Anterior cingulate cortex (tissue), 58 donors: ENCODE measurements at places on chromosomes 7 and 10.

DNA sequence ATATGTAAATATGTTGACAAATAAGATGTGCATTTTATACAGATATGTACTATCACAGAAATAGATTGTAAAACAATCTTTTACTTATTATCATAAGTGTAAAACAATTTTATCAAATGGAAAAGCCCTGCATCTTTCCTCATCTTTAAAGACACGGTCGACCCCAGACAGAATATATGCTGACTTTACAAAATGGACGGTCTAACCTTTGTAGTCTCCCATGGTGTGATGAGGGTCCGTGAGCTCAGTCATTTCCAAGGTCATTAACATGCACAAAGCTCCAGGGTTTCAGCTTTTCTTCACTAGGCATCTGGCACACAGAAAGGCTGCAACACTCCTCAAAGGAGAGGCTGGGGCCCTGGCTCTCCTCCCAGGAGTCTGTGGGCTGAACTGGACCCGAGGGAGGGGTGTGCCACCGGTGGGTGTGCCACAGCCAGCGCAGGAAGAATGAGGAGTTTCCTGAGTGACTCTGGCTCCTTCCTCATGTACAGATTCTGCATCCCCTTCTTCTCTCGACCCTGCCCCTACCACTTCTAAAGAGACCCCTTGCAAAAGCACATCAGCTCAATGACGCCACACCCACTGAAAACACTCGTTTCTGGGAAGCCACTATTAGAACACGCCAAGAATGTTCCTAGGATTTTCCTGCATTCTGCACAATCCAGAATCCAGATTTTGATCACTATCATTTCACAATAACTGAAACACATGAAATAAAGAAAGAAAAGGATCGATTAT, 26.2 kb upstream of the ABLIM1 start:
- DNase-seq = no peak

- peak; percentile 16 for DNase-seq
Measured at GRCh38 chr10:14240253-14241189, 90.2 kb downstream of the FRMD4A start.

- DNase-seq = no peak
Measured at GRCh38 chr7:155295511-155295910, 2.2 kb upstream of the INSIG1 start.

DNA sequence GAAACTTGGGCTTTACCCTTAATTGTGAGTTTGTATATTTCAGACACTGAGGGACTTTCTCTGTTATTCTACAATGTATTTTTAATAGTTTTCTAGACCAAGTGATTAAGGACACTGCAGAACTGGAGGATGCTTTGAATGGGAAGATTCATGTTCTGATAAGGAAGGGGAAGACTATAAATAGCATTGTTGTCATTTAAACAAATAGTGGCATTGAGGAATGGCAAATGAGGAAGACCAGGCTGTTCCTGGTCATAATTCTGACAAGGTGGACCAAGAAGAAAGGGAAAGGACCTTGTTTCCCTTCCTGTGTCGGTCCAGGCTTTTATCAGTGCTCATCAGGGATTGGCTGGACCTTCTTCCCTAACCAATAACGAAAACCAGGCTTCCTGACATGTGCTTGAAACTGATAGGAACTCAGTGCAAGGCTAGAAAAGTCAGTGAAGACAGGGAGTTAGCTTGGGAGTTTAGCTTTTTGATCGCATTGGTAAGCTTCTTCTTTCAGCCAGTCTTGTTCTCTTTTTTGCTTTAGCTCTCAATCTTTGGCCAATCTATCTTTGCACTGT, 116.2 kb downstream of the ITGA8 start:
- no peak for DNase-seq

DNA sequence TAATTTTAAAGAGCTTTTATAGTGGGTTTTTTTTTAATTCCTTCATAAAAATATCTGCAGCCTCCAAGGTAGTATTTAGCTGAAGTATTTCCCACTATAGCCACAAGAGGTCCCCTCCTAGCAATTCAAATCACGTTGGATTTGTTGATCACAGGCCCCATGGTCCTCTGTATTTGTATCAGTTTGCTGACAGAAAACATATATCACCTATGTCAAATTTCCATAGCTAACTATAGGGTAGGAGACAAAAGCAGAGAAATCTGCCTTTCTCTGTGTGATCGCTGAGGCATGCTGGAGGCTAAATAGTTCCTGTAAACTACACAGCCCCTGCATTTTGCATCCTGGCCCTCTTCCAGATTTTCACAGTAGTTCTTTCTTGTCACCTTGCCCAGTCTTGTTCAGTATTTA, 1.7 kb upstream of the CTNNA3 start:
- no peak for DNase-seq

DNA sequence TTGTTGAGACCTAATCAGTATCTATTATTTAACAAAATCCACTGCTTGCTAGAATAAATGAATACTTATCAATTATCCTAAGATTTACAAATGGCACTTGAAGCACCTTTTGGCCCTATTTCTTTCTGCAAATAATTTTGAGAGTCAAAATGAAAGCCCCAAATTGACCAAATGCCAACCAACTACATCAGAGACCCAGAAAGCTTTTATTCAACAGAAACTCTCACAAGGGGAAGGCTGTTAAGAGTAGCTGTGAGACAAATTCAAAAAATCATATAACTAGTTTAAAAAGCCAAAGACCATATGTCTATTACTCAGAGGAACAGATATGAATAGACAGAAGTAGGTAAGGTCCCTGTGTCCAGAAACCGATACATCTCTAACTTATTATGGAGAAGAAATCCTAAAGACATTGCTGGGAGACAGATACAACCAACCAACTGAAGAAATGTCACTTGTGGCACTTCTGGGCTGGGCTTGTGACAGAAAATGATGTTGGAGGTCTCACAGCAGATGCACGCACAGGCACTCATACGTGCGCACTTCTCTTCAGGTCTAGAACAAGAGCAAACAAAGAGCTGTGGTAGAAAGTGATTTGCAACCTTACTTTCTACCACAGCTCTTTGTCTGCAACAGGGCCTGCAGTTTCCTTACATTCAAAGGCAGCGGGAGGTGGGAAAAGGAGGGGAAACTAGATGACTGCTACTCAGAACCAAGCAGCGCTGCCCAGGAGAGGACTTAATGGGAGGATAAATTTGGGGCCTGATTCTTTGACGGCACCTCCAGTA, 58.6 kb upstream of the KCNIP2 start:
- DNase-seq = no peak

GRCh38 chr7:127667017-127667670, 15.2 kb downstream of the SND1 start:
- no peak for DNase-seq

DNA sequence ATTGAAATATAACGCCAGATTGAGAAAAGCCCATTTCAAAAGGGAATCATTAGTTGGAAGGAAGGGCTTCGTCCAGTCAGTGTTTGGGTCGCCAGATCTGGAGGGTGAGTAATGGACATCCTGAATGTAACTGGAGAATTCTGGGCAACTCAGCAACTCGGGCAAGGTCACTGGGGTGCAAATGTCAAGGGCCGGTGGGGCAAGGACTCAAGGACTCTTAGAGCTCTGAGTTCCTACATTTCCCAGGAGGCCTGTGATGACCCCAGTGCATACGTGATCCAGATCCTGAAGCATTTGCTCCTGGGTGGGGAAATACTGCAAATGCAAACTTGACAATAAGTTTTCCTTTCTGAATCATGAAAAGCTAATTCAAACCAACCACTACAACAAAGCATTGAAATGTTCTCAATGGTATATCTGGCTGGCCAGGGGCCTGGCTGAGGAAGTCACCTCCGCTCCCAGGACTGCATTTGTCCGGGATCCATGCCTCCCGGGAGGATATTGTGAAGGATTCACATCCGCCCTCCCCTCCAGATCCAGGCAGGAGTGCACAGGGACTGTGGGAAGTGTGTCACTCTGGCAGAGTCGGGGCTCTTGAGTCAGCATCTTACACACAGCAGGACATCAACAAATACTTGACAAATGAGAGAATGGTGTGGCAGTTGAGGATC, 164.0 kb downstream of the FANK1 start:
- no peak for DNase-seq

- no peak for DNase-seq
Measured at GRCh38 chr10:43931308-43931930, 282.7 kb upstream of the ZNF32 start.

DNA sequence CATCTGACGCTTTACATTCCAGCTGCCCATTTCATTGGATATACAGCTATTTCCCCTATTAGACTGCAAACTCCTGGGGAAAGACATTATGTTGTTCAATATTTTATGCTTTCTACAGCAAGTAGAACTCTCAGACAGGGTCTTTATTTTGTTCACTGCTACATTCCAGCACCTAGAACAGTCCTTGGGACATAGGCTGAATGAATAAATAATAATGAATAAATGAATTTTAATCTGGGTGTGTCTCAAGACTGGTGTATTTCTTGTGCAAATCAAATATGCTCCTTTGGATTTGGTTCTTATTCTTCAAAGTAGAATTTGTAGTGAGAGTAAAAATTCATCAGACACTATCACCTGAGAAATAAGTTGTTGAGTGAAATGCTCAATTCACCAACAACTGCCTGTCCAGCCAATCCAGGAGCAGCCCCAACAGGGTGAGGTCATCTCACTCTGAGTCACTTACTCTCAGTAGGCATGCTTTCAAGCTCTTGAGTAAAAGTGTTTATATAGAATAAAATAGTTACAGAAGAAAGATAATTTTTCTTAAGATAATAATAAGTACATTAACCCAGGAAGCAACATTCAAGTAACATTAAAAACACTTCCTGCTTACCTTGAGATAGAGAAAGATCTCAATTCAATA, 287.5 kb upstream of the NPVF start:
- DNase-seq = no peak

DNA sequence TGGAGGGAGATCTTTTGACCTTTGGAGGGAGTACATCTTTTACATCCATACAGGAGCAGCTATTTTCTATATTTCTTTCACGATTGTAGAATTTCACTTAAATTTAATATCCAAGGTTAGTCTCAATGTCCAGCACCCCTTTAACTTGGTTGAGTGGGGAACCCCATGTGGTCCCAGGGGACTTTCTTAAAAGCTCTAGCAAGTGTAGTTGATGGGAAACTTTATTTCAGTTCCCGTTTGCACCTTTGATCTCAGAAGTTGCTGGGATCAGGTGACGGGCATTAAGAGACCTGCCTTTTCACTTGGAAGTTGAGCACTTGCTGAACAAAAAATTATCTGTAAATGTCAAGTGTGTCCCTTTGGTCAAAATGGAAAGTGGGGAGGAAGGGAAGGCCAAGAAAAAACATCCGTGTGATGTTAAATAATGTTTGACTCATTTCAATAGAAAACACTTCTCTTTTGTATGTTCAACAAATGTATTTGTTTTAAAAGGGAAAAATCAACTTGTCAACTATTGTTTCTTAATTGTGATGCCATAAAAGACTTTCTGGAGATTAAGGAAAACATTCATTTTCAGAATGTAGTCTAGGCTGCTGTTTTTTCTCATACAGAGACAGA, 370.1 kb upstream of the GALNT17 start:
- DNase-seq = no peak

- DNase-seq = no peak
Measured at GRCh38 chr10:43884501-43885105, 235.9 kb upstream of the ZNF32 start.

DNA sequence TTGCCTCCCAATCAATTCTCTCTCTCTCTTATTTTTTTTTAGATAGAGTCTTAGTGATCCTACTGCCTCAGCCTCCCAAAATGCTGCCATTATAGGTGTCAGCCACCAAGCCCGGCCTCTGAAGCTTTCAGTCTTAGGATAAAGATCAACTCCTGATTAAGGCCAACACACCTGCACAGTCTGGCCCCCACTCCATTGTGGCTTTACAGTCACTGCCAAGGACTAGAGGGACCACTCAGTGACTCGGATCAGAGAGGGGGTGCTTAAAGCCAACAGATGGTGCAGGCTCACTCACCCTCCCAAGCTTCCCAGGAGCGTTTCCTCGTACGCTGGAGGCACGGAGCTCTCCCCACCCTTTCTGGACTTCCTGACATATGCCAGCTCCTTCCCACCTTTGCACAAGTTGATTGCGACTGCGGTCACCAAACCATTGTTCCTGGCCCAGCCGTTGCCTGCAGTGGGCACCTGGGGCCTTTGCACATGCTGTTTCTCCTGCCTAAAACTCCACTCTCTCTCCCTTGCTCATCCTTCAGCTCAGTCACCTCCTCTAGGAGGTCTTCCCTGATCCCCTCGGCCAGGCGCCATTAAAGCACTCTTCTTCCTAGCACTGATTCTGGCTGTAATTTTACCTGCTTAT, 1.7 kb upstream of the CDH23 start:
- DNase-seq = no peak

DNA sequence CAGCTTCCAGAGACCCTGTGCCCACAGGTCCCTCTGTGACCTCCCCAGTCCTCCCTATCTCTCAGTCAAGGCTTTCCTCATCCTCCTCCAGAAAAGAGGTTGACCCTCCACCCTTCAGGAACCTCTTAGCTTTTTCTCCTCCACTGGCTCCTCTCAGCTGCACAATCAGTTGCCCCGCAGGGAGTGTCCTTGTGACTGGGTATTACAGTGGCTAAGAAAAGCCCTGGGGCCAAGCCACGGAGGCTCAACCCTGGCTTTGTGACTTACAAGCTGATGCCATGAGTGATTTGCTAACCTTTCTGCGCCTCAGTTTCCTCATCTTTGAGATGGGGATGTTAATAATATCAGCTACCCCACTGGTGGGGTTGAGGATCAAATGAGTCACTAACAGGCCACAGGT, 66.4 kb upstream of the ZMIZ1 start:
- no peak for DNase-seq

- no peak for DNase-seq
Measured at GRCh38 chr10:100006243-100006886, 3.4 kb downstream of the DNMBP start.

GRCh38 chr7:108012499-108013430, 9.8 kb upstream of the LAMB1 start:
- no peak for DNase-seq

DNA sequence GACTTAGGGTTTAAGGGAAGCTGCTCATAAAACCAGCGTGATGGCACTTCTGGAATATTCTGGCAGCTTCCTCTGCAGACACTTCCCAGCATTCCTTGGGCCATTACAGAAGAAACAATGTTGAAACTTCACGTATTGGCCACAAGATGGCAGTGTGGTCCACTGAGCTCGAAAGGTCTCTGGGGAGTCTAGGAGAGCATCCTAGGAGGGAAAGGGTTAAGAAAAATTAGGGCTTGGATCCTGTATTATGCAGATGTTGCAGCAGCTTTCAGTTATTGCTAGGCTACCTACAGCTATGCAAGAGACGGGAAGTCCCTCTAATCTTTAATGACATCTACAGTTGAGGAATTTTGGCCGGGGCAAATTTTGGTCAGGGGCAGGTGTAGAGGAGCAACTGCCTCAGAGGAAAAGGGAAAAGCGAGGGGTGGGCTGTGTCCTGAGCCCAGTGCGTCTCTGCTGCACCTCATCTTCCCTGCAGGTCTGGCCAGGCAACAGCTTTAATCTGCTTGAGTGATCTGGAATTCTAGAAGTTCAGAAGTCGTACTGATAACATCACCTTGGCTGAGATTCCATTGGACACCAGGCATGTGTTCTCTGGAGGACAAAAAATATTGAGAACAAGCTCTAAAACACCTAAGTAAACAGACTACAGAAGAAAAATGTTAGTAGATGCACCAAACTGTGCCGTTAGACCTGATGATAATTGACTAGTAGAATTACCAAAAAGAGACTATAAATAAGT, 220.8 kb upstream of the PRSS58 start:
- DNase-seq = peak; percentile 17

- DNase-seq = no peak
Measured at GRCh38 chr10:72096115-72097000, 8.0 kb upstream of the SPOCK2 start.

- peak; percentile 33 for DNase-seq
Measured at GRCh38 chr10:97182288-97182990, 3.3 kb downstream of the SLIT1 start.
